ENCODE measurements at places on chromosomes 13 and 19.

DNA sequence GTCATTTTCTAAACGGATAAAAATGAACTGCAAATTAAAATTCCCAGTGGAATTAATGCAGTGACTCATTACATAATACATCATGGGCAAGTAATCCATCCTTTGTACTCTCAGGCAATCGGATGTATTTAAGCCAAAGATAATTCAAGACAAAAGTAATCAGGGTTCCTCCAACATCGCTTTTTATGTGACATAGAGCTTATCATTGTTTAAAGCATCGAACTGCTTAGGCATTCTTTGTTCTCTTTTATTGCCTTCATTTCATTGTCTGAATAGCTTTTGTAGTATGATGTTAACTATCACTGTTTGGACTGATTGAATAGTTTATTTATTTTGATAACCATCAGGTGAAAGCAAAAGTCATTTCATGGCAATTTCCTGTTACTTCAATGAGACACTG, 209.4 kb downstream of the ITGBL1 start:
- DNase-seq, result no peak

GRCh38 chr19:40686882-40687524, 3.4 kb downstream of the NUMBL start:
- peak; percentile 19 for DNase-seq

- no peak for DNase-seq
Observed at GRCh38 chr13:52348071-52348470, 57.9 kb downstream of the THSD1 start.

DNA sequence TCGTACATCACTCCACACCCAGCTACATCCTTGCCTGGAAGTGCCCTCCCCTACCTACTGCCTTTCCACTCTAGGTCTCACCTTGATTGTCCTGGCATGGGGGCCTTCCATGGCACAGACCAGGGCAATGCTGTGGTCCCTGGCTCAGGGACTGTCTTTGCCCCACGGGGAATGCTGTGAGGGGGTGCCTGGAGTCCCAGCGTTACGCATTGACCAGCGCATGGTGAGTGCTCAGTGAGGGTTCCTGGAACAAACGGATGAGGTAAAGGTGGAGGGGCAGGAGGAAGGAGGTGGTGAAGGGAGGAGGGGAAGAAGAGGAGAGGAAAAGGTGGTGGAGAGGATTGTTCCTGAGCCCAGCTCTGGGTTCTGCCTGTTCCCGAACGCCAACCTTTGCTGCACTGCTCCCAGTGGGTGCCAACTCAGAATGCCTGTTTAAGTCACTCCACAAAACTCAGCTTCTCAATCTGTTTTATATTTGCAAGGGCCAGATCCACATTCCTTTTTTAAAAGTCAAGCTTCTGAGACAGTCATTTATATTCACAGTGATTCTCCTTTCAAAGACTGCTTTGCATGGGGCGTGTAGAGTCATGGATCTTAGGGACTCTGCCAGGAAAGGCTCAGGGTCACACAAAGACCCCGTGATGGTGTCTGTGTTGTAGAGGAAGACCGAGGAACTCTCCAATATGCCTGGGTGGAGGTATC, 40.8 kb downstream of the CHST8 start:
- no peak for DNase-seq

- no peak for DNase-seq
Observed at GRCh38 chr13:46396341-46396740, 9.3 kb upstream of the RUBCNL start.
